Fibroblast of pulmonary artery (primary cell): ENCODE measurements at places on chromosomes 12 and 14.

GRCh38 chr14:36755756-36756155 is 94.1 kb downstream of the PAX9 start:
- no peak for DNase-seq

DNA sequence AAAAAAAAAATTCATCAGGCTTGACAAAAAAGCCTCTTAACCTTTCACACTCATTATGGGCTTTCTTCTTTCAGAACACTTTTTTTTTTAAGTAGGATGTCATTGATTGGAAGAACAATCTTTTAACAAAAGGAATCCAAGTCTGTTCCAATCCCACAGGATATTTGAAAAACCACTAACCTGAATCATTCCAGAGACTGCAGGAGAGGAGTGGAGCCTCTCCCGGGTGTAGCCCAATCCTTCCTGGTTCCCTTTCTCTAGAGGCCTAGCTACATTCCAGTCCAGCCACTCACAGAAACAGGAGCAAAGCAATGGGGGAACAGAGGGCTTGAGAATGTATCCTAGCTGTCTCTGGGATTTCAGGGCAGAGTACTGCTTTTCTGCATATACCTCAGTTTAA is 4.3 kb downstream of the MFAP5 start:
- peak; percentile 58 for DNase-seq

DNA sequence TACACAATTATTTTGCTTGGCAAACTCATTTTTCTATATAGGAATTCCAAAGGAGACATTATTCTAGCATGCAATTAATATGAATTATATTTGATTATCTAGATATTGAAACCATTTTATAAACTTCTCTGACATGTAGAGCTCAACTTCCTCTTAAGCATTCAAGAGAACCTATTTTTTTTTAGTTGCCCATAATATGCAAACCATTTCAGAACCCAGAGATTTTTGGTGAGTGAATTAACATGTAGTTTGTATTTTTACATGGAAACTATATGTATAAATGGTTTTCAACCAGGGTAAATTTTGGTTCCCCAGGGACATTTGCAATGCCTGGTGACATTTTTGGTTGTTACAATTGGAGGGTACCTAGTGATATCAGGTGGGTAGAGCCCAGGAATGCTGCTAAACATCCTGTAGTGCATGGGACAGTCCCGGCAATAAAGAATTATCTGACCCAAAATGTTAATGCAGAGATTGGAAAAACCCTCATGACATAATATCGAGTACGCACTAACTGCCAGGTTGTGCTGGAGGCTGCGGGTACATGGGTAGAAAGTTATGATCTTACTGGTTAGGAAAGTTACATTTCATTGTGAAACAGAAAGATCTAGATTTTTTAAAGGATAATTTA is 338.9 kb upstream of the GARIN2 start:
- DNase-seq: no peak

- DNase-seq: no peak
Measured at GRCh38 chr14:61106271-61106958, 125.4 kb downstream of the SLC38A6 start.

DNA sequence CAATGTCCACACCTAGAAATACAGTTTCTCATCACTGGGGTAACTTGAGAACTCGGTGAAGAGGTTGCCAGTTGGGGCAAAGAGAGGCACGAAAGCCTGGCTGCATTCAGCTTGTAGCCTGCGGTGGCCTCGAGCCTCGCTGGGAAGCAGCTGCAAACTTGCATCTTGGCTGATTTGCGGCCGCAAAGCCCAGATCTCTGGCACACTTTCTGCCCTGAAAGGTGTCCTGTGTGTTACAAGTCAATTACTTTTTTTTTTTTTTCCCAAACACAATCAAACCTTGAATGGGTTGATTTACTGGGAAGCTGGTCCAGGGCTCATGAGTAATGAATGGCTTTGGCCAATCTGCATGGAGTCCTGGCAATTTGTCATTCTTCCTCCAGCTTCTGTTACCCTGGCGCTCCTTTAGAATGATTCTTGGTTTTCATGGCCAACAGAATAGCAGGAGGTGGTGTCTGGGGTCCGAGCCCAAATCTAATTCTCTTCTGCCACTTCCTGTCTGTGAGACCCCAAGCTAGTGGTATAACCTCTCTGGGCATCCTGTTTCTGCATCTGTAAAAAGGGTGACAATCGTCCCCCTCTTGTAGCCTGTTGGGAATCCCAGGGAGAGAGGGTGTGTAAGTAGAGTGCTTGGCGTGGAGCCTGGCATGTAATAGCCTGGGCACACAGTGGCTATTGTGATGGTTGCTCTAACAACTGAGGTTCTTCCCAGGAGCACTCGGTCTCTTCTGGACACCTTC is 6.7 kb downstream of the BCL7A start:
- DNase-seq: no peak

GRCh38 chr12:5220835-5221234 is 177.2 kb downstream of the KCNA5 start:
- DNase-seq: no peak

DNA sequence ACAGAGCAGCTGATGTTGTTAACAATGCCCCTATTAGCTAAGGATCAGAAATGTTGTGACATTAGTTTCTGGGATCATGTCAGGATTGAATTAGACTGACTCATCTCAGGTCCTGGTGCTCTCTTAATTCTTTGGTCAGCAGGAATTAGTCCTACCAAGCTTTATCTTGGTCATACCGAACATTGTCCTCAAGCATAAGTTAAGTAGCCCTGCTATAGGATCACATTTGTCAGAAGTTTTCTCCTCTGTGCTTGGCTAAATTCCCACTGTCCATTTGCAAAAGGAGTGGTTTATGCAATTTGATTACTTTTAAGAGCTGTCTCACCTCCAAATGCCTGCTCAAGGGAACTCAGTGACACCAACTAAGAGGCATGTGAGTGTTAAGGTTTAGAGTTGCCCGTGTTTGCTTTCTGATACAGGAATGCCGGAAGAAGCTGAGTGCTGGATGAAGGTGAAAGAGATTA is 48.4 kb upstream of the IFNG-AS1 start:
- DNase-seq: peak; percentile 41

DNA sequence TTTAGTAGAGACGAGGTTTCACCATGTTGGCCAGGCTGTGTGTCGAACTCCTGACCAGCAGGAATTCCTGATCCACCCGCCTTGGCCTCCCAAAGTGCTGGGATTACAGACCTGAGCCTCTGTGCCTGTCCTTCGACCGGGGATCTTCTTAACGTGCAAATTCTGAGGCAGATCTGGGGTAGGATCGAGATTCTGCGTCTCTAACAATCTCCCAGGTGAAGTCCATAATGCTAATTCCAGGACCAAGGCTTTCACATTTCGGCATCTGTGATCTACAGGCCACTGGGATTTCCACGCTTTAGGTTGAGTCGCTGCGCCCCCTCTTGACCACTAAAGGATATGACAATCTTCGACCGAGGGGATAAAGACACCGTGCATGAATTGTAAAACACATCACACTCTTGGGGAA is 24.8 kb downstream of the FOS start:
- DNase-seq: peak; percentile 87

DNA sequence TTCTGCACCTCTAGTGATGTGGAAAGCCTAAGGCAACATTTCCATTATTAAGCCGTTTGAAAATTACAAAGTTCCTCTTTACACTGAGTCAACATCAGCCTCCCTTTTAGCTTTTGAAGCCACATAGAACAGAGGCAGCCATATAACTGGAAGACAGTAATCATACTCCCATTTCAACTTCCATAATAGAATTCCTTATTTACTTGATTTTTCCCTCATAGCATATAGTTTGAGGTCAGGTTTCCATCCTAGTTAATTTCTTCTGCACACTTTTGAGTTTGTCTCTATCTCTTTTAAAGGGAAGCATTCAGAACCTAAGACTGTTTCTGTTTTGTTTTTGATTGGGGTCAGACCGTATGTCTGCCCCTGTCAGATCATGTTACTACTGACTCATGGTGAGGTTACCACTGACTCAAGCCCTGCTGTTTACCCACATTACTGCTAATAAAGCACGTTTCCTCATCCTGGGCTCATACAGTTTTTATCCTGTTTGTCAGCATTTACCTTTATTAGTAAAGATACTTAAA is 161.0 kb downstream of the SLC38A4 start:
- peak; percentile 86 for DNase-seq

GRCh38 chr14:78566026-78566858 is 396.1 kb downstream of the NRXN3 start:
- peak; percentile 72 for DNase-seq

- no peak for DNase-seq
Measured at GRCh38 chr14:68677901-68678300, 115.0 kb downstream of the ZFP36L1 start.

DNA sequence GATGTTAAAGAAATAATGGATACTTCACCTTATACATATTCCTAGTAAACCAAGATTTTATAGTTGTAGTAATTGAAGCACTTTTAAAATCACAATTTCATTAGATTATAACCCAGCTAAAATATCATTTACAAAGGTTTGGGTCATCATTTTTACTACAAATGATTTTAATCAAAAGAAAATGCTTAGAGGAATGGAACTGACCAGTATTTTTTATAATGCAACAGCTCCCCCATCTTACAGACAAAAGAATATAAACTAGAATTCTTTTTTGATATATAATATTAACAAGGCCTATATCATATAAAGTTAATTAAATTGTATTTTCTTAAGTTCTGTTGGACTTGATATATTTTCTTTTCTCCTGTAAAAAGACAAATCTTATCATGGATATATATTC is 20.4 kb upstream of the LRFN5 start:
- peak; percentile 26 for DNase-seq

DNA sequence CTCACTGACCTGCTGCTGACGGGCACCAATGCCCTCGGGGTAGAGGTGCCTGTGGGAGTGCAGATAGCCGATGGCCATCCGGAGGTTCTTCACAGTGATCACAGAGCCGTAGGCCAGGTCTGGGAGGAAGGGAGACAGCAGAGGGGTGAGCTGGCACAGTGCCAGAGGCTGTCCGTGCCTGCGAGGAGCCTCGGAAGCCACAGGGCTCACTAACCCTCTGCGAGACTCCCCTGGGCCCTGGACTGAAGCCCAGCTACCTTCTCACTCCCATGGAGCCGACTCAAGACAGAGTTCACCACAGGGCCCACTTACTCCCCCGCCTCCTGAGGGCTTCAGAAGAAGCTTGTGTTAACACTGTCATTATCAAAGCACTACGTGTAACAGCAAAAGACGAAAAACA is 24.5 kb downstream of the POMT2 start:
- DNase-seq: no peak

DNA sequence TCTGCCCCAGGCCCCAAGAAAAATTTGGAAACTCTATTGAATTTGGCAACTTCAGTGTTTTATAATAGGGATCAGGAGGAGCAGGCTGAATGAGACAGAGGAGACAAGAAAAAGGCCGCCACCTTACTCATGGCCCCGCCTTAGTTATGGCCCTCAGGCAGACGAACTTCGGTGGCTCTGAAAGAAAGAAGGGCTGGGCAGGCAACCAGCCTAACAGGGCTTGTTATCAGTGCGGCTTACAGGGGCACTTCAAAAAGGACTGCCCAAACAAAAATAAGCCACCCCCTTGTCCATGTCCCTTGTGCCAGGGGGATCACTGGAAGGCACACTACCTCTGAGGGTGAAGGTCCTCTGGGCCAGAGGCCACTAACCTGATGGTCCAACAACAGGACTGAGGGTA is 146.3 kb upstream of the ATF7IP start:
- no peak for DNase-seq

GRCh38 chr14:61562321-61563161 is 132.8 kb upstream of the HIF1A start:
- peak; percentile 98 for DNase-seq

- peak; percentile 18 for DNase-seq
Measured at GRCh38 chr14:73311708-73312030, 74.4 kb downstream of the PAPLN start.

DNA sequence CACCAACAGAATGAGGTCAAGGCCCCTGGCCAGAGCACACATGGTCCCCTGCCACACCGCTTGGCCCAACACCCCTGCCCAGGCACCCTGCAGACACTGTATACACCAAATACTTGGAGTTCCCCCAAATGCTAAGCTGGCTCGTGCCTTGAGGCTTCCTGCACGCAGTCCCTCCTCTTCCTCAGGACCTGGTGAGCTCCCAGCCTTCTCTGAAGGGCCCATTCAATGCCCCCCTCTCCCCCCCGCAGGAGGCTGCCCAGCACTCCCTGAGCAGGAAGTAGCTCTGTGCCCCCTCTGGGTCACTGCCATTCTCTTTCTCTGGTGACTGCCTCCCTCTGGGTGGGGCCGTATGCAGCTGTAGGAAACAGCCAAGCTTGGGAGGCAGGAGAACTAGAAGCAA is 75.3 kb downstream of the ITPK1 start:
- DNase-seq: no peak

DNA sequence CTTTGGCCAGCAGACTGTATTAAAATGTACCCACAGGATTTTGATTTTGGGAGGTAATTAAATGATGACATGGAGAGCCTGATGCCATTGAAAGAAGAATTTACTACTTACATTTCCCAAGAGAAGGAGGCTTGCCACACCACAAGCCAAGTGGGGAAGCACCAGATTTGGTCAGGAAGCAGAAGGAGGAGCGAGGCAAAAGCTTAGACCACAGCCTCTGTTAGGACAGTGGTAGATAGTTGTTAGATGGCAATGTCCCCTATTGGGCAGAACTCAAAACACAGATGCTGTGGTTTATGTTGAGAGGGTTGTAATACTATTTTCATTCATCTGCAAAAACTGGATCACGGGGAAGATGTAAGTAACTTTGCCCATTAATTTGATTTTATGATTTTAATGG is 709.4 kb downstream of the VRK1 start:
- DNase-seq: no peak

DNA sequence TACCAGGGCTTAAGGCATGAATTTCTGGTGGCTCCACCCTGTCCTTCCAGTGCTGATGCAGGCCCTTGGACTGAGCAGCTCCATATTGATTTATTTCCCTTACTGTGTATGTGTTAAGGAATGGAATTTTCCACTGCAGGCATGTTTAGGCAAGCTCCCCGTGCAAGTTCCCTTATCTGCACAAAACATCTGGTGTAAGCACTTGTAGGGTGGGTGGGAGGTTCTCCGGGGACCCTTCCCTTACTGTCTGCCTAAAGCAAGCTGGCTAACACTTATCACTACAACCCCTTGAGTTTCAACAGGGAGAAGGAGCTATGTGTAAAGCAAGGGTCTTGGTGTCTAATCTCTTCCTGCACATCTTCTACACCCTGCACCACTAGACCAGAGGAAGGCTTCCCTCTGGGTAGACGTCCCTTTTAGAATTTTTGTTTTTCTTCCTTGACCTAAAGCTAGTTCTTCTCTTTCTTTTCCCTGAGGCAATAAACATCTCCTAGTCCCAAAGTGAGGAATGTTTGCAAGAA is 22.0 kb upstream of the DRAM1 start:
- DNase-seq: peak; percentile 24

- peak; percentile 48 for DNase-seq
Measured at GRCh38 chr12:119444462-119445044, 110.0 kb downstream of the CCDC60 start.

DNA sequence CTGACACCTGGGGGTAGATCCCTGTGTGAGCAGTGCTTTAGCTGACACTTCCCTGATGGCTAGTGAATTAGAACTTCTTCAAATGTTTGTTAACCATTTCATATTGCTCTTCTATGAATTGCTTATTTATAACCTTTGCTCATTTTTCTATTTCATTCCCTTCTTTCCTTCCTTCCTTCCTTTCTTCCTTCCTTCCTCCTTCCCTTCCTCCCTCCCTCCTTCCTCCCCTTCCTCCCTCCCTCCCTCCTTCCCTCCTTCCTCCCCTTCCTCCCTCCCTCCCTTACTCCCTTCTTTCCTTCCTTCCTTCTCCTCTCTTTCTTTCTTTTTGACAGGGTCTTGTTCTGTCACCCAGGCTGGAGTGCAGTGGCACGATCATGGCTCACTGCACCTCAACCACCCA is 23.3 kb upstream of the CEP170B start:
- no peak for DNase-seq
